GM13977 (cell line): ENCODE measurements at places on chromosomes 2 and 18.
A peak's percentile ranks its signal among the peaks of the same experiment; 100 is the strongest.

- DNase-seq = no peak
Observed at GRCh38 chr2:65476778-65477177, 44.4 kb upstream of the SPRED2 start.

DNA sequence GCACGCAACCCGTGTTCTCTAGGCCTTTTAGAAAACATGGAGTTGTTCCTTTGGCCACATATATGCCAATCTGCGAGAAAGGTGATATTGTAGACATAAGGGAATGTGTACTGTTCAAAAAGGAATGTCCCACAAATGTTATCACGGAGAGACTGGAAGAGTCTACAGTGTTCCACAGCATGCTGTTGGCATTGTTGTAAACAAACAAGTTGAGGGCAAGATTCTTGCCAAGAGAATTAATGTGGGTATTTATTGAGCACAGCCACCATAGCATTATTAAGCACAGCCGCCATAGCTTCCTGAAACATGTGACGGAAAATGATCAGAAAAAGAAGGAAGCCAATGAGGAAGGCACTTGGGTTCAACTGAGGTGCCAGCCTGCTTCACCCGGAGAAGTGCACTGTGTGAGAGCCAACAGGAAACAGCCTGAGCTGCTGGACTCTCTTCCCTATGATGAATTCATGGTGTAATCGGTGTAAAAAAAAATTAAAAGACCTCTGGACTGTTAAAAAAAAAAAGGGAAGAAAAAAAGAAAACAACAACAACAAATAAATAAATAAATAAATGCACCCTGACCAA is 29.0 kb upstream of the REL start:
- DNase-seq = no peak

DNA sequence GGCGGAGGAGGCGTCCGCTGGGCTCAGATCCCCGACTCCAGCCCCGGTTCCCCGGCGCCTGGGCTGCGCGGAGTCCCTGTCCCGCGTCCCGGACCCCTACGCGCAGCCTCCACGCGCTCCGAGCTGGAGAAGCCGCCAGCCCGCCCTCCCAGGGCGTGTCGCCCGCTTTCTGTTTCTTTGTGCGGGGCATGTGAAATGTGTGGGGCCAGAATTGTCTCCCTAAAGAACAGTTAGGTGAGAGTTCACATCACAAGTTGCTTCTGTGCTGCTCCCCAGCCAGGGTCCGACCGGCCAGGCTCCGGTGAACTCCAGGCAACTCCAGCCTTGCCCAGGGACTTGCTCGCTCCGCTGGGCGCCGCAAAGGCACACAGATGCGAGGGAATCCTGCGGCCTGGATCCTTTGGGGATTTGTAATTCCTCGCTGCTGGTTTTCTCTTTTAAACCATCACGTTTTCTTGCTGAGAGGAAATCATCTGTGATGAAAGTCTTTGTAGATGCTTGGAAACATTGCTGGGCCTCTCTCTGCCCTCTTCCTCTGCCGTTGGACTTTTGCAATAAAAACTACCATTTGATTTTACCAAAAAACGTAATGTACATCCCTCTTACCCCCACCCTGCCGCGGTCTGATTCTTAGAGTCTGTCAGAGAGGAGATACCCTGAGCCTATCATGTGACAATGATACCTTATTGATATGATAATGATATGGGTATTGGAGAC is 631 bp downstream of the GYPC start:
- DNase-seq = peak; percentile 69

DNA sequence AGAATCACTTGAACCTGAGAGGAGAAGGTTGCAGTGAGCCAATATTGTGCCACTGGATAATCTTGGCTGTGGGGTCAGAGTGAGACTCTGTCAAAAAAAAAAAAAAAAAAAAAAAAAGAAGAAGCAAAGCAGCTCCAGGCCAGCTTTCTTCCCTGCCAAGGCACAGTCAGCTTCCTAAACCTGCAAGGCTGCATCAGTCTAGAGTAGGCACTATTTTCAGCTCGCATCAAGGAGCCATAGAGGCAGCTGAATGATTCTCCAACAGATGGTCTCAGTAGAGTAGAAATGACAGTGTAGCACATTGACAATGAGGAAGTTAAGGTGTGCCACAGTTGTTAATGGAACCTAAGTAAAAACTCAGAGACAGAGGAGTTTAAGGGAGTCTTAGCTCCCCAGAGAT is 35.6 kb downstream of the BMP10 start:
- no peak for DNase-seq

DNA sequence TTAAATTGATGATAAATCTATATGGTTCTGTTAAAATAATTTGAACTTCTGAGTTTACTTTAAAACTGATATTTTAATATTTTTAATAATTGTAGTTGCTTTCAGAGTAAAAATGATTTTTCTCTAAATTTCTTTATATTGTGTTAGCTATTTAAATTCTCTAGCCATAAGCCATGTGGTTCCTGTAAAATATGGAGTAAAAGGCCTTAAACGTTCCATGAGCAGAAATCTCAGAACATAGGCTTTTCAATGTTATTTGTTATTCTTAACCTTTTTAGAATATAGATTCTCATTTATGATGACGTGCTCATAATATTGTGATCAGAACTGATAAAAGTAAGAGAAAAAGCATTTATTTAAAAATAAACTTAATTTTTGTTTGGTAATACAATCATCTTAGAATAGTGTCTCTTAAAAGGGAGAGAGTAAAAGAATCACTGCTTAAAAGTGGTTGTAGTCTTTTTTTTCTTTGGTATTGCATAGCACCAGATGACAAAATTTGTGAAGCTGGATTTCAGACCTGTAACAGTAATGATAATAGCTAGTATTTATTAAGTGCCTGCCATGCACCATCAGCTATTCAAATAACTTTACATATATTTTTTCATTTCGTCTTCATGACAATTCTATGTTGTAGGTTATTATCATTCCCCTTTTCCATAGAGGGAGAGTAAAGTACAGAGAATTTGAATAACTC is 2.7 kb downstream of the BMPR2 start:
- DNase-seq = no peak

- no peak for DNase-seq
Observed at GRCh38 chr2:84306361-84306760, 152.7 kb downstream of the SUCLG1 start.

- no peak for DNase-seq
Observed at GRCh38 chr2:38260972-38261371, 116.1 kb downstream of the ATL2 start.

DNA sequence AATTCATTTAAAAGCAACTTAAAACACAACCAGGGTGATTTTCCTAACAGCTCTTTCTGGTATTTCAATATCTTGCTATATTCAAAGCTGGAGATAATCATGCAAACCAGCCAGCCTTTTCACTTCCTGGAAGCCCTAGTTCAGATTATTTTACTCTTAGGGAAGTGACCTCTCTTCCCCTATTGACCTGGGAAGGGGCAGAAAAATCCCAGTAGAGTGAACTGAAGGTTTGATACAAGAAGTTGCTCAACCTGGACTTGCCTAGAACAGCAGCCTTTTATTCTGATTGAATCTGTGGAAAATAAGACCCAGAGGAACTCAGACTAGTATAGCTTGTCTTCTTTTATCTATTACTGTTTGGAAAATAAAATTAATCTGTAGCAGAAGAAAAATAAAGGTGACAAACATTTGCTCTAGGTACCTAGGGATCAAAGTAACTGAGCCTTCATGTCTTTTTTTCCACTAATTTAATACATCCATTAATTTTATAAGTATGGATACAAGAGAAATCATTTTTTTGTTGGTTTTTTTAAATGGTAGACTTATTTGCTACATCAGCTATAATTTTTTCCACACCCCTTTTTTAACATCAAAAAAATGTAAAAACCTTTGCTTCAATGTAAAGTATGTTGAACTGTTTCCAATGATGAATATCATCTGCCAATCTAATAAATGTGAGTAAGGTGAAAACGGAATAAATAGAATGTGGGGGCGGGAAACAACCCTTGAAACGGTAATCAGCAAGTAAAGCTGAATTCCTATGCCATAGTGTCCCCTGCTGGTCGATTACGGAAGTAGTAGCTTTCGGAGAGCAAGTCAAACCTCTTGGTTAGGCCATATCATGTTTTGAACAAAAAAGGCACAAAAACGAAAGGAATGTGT is 629.9 kb downstream of the NRXN1 start:
- DNase-seq = peak; percentile 24

DNA sequence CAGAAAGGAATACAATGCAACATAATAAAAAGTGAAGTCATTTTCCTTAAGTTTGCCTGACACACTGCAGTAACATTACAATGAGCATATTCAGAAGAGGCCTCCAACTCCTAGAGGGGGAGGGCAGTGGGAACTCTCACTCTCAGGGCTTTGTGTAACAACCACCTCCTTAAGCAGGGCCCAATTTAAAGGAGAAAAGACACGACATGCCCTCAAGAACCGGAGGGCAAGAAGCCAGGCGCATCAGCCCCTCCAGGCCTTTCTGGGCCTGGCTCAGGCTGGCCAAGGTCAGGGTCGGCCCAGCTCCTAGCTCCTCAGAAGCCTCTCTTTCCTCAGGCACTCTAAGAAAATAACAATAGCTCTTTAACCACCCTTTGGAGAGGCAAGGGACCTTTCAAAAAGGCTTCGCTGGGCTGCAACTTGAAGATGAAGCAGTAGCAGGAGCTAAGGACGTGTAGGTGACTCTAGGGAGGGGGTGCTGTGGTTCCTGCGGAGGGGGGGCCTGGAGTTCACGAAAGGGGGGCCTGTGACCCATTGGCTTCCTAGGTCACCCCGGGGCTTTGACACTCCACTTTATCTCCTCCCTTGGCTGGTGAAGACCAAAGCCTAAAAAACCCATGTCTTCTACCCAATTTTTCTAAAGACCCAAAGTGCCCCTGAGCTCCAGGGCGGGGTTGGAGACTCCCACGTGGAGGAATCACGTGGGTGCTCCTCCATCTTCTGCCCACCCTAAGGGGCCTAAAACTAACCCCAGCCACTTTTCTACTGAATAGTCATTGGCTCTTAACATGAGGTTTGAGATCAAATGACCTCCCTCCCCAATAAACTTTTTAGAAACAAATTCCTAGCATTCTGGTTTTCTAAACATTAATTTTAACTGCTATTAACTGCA is 13.3 kb downstream of the SERTAD2 start:
- DNase-seq = no peak

GRCh38 chr2:231069379-231070054 is 12.8 kb downstream of the PSMD1 start:
- no peak for DNase-seq

DNA sequence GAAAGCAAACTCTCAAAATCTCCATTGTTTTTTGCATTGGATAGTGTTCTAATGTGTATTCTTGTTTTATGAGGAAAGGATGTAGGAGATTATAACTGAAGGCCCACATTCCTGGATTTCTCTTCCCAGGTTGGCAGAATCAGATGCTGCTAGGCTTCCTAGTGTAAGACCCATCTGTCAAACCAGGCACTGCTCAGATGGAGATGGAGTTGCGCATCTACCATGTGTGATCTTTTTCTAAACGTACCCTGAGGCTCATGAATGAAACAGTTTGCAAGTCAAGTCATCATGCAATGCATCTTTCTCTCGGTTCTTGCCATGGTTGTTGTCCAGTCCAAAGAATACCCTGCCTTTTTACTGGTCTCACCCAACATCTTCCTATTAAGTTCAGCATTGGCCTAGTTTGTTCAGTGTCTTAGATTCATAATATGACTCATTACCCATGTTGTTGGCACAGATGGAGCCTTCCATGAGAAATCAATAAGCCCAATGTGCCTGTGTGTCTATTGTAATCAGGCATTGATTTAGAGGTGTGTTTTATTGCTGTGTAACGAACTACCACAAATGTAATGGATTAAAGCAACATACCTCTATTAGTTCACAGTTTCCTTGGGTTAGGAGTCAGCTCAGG is 127.4 kb downstream of the NYAP2 start:
- DNase-seq = no peak

DNA sequence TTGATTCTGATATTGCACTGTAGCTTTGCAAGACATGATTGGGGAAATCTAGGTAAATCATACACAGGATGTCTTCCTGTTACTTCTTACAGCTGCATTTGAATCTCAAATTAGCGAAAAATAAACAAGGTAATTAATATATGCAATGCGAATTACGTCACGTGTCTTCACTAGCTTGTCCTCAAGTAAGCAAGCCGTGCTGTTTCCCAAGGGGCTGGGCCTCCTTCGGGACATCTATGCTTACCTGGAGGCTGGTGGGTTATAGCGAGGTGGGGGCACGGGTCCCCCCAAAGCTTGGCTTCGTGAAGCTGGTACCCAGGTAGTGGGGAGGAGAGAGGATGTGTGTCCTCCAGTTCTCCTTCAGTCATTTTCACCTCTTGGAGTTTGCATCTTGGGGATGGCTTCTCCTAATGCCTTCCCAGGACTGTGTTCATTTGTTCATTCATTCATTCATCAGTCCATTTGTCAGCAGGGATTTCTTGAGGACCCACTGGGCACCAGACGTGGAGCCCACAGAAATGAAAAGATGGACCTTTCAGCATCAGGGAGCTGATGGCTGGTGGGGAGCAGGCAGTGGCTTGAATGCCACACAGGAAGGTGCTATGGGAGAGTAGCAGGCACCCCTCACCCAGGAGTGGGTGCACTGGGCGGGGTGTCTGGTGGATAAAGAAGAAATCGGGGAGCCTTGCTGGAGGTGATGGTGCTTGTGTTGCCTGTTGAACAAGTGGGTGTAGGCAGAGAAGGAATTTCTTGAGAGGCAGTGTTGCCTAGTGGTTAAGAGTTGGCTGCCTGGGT is 155.1 kb downstream of the GLI2 start:
- no peak for DNase-seq

GRCh38 chr18:54210463-54210862 is 14.0 kb downstream of the MBD2 start:
- peak; percentile 36 for DNase-seq

GRCh38 chr2:220046507-220046906 is 419.1 kb downstream of the SLC4A3 start:
- DNase-seq = no peak

- DNase-seq = no peak
Observed at GRCh38 chr18:36427831-36428230, 130.3 kb downstream of the FHOD3 start.

GRCh38 chr2:227025510-227025909 is 138.5 kb downstream of the COL4A4 start:
- DNase-seq = no peak

- DNase-seq = no peak
Observed at GRCh38 chr18:58522132-58522531, 106.8 kb downstream of the ALPK2 start.

DNA sequence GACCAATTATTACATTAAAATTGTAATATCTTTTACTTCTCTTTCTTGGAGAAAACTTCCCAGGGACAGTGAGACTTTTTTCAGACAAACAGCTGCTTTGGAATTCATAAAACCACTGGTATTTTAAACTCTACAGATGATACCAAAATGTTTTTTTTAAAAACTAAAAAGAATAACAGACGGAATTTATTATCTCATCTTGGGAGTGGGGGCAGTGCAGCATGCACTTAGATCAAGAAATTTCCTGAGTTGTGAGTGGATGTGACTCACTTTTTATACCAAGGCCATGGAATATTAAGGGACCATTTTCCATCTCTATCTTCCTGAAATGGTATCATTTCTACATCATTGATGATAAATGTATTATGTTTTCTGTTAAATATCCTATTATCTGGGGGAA is 422.8 kb upstream of the HNRNPA3 start:
- no peak for DNase-seq

DNA sequence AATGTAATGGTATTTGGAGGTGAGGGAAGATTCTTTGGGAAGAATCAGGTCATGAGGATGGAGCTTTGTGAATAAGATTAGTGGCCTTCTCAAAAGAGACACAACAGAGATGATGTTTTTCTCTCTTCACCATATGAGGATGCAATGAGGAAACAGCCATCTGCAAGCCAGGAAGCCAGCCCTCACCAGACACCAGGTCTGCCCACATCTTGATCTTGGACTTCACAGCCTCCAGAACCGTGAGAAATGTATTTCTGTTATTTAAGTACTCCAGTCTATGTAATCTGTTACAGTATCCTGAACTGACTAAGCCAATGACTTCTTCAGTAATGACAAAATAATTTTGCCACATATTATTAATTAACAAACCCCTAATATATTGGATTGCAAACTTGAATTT is 28.3 kb downstream of the CYRIA start:
- no peak for DNase-seq
